ENCODE measurements at places on chromosomes 7 and 10. TPM values are rescaled to one million over a fixed set of nuclear protein-coding genes. Genes with fewer than 3 reads are reported as not detected.

ASZ1 gene
- not detected for total RNA-seq

CLRN3 gene
- not detected for total RNA-seq

GPER1 gene
- 2.3 TPM for total RNA-seq

CALHM3 gene
- not detected for total RNA-seq

PLXDC2 gene
- total RNA-seq: 1.5 TPM

SYT15 gene
- total RNA-seq: 0.10 TPM

CALML5 gene
- total RNA-seq: not detected

SRGN gene
- total RNA-seq: 765 TPM

SSC4D gene
- 0.38 TPM for total RNA-seq

FAM24A gene
- total RNA-seq: not detected

NPC1L1 gene
- total RNA-seq: not detected

MYO3A gene
- not detected for total RNA-seq

SMKR1 gene
- not detected for total RNA-seq
